T-helper 2 cell treated with Interferon-gamma antibody and Interleukin-4, amounts not matched to agents 5 μg/mL and 100 μg/mL, for 36 hours (primary cell): ENCODE measurements at places on chromosomes 1 and 21.

GRCh38 chr1:7550981-7551380 is 220.1 kb upstream of the VAMP3 start:
- no peak for DNase-seq

DNA sequence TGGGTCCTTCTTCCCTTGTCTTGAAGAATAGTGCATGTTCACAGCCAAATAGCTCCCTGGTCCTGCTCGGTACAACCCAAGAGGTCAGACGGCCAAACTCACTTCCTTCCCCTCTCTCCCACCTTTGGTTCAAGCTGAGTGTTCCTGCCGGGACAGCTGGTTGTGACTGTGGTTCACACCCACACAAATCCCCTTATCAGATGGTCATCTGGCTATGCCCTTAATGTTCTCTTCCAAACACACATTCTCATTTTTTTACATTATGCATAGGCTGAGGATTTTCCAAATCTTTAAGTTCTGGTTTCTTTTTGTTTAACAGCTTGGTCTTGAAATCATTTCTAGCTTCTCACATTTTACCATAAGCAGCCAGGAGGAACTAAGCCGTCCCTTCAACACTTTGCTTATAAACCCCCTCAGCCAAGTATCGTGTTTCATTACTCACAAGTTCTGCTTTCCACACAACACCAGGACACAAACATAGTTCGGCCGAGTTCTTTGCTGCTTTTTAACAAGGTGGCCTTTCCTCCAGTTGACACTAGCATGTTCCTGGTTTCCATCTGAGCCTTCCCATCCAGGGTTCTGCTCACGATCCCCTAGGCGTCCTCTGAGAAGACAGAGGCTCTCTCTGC is 19.7 kb upstream of the TSPEAR start:
- no peak for DNase-seq

DNA sequence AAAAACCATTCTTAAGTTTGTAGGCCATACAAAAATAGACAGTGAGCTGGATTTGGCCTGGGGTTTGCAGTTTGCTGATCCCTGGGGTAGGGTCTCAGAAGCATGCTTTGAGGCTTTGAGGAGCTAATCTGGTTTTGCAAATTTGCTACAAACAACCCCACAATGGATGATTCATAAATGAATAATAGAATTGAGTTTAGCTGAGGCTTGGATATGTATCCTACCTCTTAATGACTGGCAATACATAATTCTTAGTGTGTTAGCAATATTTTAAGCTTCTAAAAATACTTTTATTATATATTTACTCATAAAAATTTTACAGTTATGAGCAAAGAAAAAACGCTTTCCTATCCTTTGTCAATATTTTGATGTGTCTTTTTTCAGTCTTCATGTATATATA is 50.6 kb downstream of the ROR1 start:
- no peak for DNase-seq

DNA sequence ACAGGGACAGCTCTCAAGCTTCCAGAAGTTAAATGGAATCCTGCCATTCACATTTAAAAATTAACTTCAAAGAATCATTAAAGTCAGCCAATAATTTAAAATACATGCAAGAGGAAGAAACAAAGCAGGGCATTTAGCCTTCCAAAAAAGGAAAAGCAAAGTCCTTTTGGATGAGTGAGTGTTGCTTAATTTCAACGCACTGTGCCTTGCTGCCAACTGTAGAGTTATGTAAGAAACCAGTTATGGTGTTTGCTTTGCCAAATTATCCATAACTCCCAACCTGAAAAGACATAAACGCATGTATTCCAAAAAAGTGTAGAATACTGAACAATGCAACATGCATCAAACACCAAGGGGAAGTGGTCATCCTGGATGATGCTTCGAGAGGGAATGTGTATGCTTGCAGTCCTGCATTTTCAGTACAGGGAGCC is 16.1 kb upstream of the KCNE1 start:
- DNase-seq = no peak

- DNase-seq = peak; percentile 60
Observed at GRCh38 chr1:29124366-29125236, 898 bp upstream of the TMEM200B start.

DNA sequence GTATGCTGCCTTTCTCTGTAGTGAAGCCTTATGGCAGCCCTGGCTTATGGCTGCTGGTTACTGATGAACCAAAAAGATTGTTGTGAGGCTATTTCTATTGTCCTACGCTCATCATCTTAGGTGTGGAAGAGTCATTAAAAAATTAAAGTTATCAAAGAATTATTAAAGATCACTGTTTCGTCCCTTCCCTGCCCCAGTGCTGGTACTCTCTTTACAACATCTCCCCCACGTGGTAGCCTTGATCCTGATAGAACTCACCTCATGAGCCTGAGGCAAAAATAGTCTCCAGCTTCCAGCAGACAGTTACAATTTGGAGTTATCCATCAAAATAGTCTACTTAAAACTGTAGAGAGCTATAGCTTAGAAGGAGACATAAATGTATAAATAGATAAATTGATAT is 201.5 kb downstream of the S1PR1 start:
- DNase-seq = no peak

DNA sequence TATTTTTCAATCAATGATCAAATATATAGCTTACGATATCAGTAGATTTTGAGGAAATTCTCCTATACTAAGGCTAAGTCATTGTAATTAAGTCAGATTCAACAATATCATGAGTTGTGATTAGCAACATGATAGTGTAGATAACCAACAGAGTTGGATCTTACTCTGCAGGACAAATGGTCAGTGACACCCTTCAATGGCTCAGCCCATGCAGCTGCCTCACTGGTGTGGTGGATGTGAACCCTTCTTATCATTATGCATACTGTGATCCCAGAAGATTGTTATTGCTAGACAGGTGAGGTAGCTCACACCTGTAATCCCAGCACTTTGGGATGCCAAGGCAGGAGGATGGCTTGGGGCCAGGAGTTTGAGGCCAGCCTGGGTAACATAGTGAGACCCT is 5.6 kb downstream of the SLC16A1 start:
- no peak for DNase-seq

- DNase-seq = peak; percentile 24
Observed at GRCh38 chr1:18597160-18598042, 33.2 kb upstream of the PAX7 start.

GRCh38 chr1:37725851-37726613 is 33.7 kb downstream of the CDCA8 start:
- no peak for DNase-seq

- DNase-seq = no peak
Observed at GRCh38 chr1:98903261-98903660, 101.4 kb downstream of the PLPPR5 start.

DNA sequence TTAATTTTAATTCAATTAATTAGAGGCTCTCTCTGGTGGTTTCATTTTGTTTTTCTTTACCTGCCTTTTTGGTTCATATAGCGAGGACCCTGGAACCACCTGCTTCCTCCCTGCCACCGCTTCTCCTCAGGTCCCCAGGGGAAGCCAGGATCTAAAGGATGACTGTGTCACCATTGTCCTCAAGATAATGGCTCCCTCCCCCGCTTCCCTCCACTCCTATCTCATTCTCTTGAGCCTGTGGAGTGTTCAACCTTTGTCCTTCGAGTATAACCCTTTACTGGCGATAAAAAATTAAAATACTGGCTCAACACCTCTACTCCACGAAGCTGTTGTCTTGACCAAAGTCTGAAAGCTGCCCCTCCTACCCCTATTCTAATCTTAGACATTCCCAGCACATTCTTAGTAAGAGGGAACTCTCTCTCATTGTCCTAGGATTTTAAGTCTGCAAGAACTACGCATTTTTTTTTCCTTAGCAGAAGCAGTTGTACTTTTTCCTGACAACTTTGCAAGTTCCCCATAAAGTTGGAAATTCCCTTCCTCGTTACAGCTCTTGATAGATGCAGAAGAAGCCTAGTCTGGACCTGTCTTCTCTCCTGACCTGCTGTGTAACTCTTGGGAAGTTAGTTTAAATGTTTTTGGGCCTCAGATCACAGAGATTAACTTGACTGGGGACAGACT is 12.6 kb upstream of the MAPKAPK2 start:
- DNase-seq = no peak

- no peak for DNase-seq
Observed at GRCh38 chr1:59730759-59731478, 83.8 kb upstream of the HOOK1 start.
